Suppressor macrophage (primary cell): ENCODE measurements at places on chromosomes 13 and 19.

DNA sequence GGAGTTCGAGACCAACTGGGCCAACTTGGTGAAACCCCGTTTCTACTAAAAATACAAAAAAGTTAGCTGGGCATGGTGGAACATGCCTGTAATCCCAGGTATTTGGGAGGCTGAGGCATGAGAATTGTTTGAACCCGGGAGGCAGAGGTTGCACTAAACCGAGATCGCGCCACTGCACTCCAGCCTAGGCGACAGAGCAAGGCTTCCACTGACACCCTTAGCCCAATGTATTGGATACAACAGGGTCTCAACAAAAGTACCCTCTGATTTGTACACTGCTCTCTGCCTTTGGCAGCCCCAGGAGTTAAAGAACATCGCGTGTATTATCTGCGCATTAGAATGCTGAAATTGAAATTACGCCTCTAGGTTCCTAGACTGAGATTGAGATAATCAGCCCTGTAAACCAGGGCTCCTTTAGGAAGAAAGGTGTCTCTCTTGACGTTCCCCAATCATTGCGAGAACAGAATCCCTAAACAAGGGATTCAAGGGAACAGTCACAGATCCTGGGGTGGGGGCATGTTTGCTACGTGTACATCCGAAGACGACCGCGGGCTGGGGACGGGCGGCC, 21.9 kb downstream of the IPO5 start:
- no peak for DNase-seq

- no peak for DNase-seq
Observed at GRCh38 chr13:93964146-93964512, 515.4 kb downstream of the DCT start.

- DNase-seq = no peak
Observed at GRCh38 chr13:41622432-41623429, 165.4 kb downstream of the RGCC start.

DNA sequence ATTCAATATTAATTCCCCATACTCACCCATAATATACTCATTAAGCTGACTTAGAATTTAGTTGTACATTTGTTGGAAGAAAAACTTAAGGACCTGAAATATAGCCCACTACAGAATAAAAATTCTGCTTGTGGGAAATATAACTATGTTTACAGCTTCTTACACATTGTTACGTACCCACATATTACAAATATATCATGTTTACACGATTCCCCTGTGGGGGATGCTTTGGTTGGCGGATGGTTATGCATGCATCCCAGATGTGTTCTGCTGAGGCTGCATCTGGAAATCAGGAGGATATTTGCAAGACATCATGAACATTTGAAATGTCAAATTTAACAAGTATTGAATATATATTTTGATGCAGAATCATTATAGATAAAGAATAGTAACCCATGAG, 79.5 kb upstream of the KL start:
- no peak for DNase-seq
